ENCODE measurements at places on chromosomes 3 and 15.

GRCh38 chr3:182046166-182046764 lies 334.5 kb downstream of the SOX2 start:
- no peak for DNase-seq

DNA sequence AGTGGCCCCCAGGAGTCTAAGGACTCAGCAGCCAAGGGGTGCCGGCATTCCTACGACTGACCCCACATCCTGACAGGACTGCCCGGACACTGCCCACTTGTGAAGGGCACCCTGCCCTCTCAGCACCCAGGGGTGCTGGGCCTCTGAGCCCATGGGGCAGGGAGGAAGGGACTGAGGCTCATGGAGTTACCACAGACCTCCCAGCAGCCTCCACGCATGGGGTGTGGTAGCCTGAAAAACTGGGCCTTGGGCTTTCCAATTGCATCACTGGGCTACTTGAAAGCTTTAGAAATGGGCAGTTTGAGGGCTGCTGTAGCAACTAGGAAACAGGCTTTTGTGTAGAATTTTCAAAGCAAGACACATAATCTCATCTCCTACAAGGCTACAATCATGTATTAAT lies 13.2 kb downstream of the TKT start:
- DNase-seq, result no peak

DNA sequence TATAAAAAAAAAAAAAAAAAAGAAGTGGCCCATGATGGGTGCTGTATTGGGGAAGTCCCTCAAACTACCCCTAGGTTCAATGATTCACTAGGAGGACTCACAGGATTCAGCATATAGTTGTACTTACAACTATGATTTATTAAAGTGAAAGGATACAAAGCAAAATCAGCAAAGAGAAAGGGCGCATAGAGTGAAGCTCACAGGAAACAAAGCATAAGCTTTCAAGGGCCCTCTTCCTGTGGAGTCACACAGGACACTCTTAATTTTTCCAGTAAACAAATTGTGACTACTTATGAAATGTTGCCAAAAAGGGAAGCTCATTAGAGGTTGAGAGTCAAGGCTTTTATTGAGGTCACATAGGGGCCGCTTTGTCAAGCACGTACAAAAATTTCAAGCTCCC lies 153.7 kb upstream of the GAP43 start:
- no peak for DNase-seq

DNA sequence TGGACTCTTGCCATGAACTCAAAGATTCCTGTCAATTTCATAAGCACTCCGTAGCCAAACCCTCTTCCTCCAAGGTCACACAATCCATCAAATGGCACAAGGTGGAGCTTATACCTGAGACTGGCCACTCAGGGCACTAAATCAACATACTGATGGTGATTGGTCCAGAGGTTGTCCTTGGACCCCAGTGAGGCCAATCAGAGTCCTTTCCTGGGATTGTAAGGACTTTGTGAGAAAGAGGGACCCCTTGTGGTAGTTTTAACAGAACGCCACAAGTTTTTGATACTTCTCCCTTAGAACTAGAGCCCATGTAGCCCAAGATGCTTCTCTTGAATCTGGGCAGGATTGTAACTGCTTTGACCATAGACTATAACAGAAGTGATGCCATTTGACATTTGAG lies 44.4 kb upstream of the LARS2 start:
- no peak for DNase-seq

DNA sequence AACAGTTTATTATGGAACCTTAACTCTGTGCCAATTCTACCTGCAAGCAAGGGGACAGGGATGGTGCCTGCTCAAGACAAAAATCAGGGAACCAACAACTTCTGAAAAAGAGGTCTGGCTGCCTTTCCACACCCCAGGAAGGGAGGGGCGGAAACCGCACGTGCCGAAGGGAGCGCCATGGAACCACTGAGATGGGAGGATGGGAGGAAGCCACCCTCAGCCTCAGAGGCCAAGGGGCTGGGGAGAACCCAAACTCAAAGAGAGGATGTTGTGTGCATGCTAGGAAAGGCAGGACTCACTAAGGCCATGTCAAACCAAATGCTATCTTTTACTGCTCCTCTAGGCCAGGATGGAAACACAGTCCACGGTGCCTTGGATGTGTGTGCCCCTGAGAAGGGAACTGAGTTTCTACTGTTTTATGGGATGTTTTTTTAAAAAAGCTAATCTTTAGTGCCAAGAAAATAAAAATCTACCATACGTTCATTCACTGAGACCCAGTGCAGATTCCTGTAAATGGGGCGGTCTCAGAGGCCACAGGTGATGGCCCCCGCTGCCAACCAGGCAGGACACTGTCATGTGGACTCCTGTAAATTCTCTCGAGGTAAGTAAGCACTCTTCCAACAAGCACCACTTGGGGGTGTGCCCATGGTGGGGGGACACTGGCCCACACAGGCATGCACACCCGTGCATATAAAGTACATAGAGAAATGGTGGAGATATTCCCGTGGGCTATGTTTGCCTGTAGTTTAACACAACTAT lies 20.5 kb downstream of the SRPRB start:
- DNase-seq, result no peak

DNA sequence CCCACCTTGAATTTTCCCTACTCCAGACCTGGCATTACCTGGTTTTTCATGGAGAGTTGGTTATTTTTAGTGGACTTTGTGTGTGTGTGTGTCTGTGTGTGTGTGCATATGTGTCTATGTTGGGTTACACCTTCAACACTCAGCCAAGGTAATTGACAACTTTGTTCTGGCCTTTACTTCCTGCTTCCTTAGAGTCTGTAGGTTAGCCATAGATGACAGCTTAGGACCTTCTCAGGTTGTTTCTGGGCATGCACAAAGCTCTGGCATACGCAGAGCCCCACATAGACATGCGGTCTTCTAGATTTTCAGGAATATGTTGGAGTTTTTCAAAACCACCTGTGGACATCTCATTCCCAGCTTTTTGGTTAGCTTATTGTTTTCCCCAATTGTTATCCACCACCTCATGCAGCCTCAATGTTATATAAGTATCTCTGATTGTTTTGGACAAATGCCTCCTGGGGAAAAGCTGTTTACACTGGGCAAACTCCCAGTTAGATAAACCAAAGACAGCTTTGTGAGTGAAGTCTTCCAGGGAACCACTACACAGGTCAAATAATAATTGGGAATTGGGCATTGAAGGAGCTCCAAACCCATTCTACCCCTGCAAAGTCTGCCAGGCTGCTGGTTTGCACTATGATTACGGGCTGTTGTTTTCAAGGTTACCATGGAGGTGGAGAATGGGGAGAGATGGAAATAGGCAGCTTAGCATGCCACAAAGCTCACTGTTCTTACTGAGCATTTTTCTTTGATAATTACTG lies 201.2 kb downstream of the ADAMTSL3 start:
- no peak for DNase-seq

- DNase-seq, result no peak
Observed at GRCh38 chr3:182913889-182914288, 66.4 kb downstream of the DCUN1D1 start.

- no peak for DNase-seq
Observed at GRCh38 chr3:981156-981555, 111.7 kb upstream of the CNTN6 start.

GRCh38 chr15:60649845-60650548 lies 171.1 kb upstream of the ICE2 start:
- no peak for DNase-seq

- no peak for DNase-seq
Observed at GRCh38 chr3:146345900-146346299, 95.0 kb upstream of the PLSCR4 start.

DNA sequence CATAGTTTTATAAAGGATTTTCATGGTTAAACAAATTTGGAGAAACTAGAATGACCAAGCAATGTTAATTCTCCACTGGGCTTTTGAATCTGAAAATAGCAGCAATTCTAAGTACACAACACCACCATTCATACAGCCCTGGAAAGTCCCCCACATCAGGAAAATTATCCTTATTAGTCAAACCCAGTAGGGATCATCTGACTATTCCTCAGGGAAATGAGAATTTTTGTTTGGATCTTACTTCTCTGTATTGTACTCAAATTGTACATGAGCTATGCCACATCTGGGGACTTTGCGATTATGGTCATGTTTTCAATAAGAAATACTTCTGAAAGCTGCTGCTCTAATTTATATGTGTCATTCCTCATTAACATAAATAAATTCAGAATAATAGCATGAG lies 46.0 kb downstream of the RARB start:
- DNase-seq, result no peak

GRCh38 chr15:83928392-83928734 lies 274.4 kb downstream of the ADAMTSL3 start:
- DNase-seq, result no peak

DNA sequence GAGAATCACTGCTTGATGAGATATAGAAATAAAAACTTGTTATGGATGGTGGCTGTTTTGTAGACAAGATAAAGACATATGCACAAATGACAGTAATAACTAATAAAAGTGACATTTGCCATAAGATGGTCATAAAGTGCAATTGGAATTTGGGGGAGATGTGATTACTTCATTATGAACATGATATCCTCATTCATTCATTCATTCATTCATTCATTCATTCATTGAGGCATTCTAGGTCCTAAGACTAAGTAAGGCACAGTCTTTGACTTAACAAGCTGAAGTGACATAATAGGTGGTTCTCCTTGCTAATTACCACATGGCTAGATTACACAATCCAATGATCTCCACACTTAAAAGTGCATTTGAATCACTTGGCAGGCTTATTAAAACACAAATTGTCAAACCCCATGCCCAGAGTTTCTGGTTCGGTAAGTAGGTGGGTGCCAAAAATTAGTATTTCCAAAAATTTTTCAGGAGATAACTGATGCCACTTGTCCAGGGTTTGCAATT lies 18.9 kb downstream of the RAP2B start:
- no peak for DNase-seq

DNA sequence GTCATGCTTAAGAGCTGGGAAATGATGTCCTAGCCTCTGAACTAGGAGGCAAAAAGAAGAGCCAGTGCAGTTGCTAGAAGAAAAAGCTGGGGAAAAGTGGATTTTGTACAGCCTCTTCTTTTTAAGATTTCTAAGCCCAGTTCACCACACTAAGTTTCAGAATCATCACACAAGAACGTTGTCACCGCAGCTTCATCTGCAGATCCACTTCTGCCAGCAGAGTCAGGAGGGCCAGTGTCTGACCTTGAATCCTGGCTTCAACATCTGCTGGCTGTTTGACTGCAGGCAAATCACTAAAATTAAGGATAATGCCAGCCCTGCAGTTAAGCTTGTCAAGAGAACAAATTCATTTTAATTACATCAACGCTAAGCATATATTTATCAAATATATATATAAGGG lies 36.2 kb downstream of the HDC start:
- no peak for DNase-seq

DNA sequence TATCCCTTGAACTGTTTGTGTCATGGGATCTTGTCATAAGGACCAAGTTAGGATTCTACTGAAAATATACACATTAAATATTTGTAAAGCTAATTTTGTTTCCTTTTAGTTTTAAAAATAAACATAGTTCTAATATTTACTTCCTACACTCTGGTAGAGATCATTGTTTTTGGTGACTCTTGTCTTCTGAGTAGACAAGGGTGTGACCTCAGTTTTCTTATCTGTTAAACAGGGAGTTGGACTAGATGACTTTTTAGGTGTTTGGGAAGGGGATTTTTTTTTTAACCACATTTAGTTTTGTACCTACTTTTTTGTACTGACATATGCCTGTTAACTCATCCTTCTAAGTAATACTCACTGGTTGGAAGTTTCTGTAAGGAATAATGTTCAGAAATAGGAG lies 30.8 kb downstream of the PLS1 start:
- DNase-seq, result no peak

DNA sequence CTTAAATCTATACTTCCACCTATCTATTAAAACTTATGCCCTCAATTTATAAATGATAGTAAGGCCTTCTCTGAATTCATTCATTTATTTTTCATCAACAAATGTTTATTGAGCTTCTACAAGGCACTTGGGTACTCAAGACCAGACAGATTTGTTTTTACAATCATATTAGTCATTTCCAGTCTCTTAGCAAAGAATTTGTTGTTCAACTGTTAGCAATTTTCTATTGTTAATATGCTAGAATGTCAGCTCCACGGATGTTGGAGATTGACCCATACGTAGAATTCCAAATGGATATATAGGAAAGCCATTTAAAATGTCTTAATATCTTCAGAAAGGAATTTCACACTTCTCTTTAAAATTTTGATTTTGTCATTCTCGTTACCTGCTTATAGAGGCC lies 36.7 kb downstream of the ZBTB38 start:
- DNase-seq, result no peak

DNA sequence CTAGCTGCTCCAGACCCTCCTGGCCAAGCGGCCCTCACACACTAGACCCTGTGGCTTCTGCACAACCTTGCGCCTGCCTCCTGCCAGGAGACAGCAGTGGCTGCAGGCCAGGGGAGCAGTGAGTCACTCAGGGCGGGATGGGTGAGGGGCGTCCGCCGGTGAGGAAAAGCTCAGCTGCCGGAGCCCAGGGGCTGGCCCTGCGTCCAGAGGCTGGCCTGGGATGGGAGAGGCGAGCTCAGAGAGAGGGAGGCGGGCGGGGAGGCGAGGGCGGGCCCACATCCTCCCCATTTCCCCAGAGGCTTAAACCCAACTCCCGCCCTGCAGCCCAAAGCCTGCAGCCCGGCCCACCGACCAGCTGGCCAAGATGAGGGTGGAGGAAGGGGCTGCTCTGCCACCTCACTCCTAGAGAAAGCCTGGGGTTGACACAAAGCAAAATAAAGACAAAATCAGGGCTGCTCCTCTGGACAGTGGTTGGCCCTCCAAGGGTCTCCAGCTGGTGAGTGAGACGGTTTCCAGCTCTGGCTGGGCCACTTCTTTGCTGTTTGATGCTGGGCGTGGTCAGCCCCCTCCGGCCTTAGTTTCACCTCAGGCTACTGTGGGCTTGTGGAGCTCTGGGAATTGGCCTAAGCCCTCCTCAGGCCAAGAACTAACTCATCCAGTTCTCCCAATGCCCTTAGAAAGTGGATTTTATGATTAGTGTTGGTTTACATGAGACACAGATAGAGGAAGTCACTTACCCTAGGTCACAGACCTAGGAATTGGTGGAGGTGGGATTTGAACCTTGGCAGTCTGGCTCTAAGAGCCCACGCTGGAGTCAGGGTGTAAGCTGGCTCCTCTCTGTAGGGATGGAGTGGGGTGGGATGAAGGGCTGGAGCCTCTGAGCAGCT lies 50.6 kb downstream of the IQSEC1 start:
- no peak for DNase-seq

DNA sequence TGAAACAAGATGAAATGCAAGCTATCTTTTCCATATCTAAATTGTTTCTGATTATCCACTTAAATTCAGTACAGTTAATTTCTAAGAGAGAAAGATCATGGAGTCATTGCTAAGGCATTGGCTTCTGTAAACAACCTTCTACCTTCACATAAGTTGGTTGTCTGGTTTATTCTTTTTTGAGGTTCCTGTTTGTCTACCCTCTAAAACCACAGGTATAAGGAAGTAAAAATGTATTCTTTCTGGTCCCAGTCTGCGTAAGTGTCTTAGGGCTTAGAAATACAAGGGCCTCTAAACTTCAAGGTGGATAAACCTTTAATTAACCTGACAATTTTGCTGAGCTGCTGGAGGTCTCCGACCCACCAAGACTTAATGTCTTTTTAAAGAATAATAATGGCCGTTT lies 3.6 kb upstream of the ATOSA start:
- DNase-seq, result no peak

- DNase-seq, result no peak
Observed at GRCh38 chr3:142962520-142963233, 797 bp downstream of the PAQR9 start.

Measured in activated CD8-positive, alpha-beta memory T cell treated with anti-CD3 and anti-CD28 coated beads for 1 hour (primary cell).